ENCODE measurements at places on chromosomes 6 and 20.

- H3K4me3 ChIP-seq, result no peak overlapping the region
- H3K36me3 ChIP-seq, result no peaks in the 10 kb centered on the region
- no peaks in the 10 kb centered on the region for H3K4me1 ChIP-seq
- no peaks in the 10 kb centered on the region for H3K27me3 ChIP-seq
- DNase-seq, result no peak
- H3K27ac ChIP-seq, result no peak overlapping the region
Measured at GRCh38 chr20:42506397-42506796, 683.3 kb downstream of the PTPRT start.

GRCh38 chr6:7468382-7469081 is 72.9 kb upstream of the DSP start:
- H3K4me1 ChIP-seq, result peaks cover 6% of the 10 kb centered on the region
- no peak for DNase-seq
- H3K4me3 ChIP-seq, result peak overlapping the region; percentile 4
- H3K27ac ChIP-seq, result no peak overlapping the region
- H3K27me3 ChIP-seq, result peaks cover 47% of the 10 kb centered on the region

GRCh38 chr6:9564021-9564420 is 850.9 kb downstream of the TFAP2A start:
- H3K36me3 ChIP-seq, result no peaks in the 10 kb centered on the region
- H3K4me3 ChIP-seq, result no peak overlapping the region
- no peak overlapping the region for H3K27ac ChIP-seq
- H3K27me3 ChIP-seq, result no peaks in the 10 kb centered on the region

GRCh38 chr20:1862663-1863053 is 32.5 kb upstream of the SIRPA start:
- H3K4me1 ChIP-seq, result no peaks in the 10 kb centered on the region
- DNase-seq, result no peak
- peaks cover 64% of the 10 kb centered on the region for H3K27me3 ChIP-seq
- H3K4me3 ChIP-seq, result no peak overlapping the region

DNA sequence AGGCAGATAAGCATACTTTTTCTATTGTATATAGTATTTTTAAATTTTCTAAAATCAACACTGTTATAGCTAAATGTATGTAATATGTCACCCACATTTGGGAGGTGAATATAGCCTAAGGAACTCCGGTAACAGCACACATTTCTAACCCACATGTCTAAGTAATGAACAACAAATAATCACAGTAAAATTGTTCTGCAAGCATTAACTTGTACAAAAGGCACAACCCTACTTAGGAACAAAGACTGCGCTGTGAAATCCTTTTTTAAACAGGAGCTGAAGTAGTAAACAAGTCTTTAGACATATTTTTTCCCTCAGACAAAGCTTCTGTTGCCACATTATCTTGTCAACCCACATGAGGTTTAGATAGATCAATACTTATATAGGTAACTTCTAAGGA is 872.4 kb upstream of the SLC35B3 start:
- H3K4me3 ChIP-seq, result no peak overlapping the region
- no peaks in the 10 kb centered on the region for H3K4me1 ChIP-seq
- H3K27me3 ChIP-seq, result no peaks in the 10 kb centered on the region
- H3K27ac ChIP-seq, result no peak overlapping the region
- DNase-seq, result no peak

GRCh38 chr20:2037296-2037914 is 43.5 kb upstream of the PDYN start:
- no peaks in the 10 kb centered on the region for H3K36me3 ChIP-seq
- peaks cover 36% of the 10 kb centered on the region for H3K27me3 ChIP-seq
- H3K4me3 ChIP-seq, result no peak overlapping the region
- no peak for DNase-seq

DNA sequence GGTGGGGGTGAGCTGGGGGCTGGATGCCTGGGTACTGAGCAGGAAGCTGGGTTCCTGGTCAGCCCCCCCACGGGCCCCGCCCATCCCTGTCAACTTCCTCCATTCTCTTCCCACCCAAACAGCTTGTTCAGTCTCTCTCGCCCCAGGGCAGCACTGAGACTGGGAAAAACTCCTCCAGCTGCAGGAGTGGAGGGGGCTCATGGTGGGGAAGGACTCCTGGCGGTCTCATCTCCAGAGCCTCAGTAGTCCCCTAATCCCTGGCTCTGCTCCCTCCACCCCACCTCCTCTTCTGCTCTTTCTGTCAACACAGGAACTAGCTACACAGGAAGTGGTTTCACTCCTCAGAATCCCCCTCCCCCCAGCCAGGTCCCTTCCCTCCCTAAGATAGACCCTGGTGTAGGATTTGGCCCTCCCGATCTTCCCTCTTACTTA is at the start of gene GPSM3:
GPSM3 (minus strand) TSS at position 36 of the 432 bp plus-strand sequence. CDS start 130 bp downstream, outside the sequence.
- no peaks in the 10 kb centered on the region for H3K27me3 ChIP-seq
- H3K4me3 ChIP-seq, result peak within 1 kb of the TSS; percentile 98
- peak within 1 kb of the TSS; percentile 98 for H3K27ac ChIP-seq
- H3K36me3 ChIP-seq, result peaks cover 41% of the 10 kb centered on the region

DNA sequence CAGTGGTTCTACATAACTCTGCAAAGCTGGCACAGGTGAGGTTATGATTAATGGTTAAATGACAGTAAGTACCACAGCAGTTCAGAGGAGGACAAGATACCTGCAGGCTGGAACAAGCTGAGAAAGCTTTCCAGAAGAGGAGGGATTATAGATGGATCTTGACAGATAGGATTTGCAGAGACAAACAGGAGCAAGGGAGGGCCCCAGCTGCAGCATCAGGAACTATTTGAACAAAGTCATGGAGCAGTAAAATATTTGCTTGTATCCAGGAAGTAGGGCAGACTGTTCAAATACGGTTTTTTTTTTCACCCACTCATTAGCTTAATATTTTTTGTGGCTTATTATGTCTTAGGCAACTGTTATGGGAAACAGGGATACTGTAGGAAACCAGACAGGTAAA is 144.4 kb upstream of the MAN1A1 start:
- H3K4me3 ChIP-seq, result no peak overlapping the region
- DNase-seq, result no peak
- no peaks in the 10 kb centered on the region for H3K4me1 ChIP-seq
- no peaks in the 10 kb centered on the region for H3K27me3 ChIP-seq

GRCh38 chr6:134230087-134230700 is 87.7 kb downstream of the SGK1 start:
- peaks cover 5% of the 10 kb centered on the region for H3K4me1 ChIP-seq
- H3K4me3 ChIP-seq, result no peak overlapping the region
- no peak for DNase-seq
- H3K36me3 ChIP-seq, result no peaks in the 10 kb centered on the region
- no peak overlapping the region for H3K27ac ChIP-seq

DNA sequence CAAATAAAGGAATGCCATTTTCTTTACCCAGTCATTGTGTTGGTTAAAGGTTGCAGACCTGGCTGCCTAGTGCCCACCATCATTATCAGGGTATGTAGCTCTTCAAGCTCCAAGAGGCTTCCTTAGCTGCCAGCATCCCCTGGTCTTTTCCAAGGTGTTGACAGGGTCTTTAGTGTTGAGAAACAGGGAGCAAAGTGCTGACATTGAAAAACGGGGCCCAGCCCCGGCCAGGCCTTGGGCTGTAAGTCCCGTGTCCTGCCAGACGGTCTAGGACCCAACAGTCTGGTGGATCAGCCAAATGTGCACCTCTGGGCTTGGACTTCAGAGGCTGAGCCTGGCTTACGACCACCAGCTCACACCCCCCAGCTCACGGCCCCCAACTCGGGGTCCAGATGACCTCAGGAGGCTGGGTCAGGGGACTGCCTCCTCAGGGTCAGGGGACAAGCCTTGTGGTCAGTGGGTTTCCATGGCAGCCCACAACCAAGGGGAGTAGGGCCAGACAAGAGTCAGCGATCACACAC is 114.4 kb upstream of the MLN start:
- H3K36me3 ChIP-seq, result peaks cover 4% of the 10 kb centered on the region
- H3K4me1 ChIP-seq, result peaks cover 28% of the 10 kb centered on the region
- DNase-seq, result no peak
- H3K27me3 ChIP-seq, result no peaks in the 10 kb centered on the region
- no peak overlapping the region for H3K27ac ChIP-seq
- no peak overlapping the region for H3K4me3 ChIP-seq

- H3K27me3 ChIP-seq, result no peaks in the 10 kb centered on the region
- H3K4me3 ChIP-seq, result no peak overlapping the region
- no peak for DNase-seq
Measured at GRCh38 chr20:39036851-39037250, 74.7 kb downstream of the DHX35 start.

DNA sequence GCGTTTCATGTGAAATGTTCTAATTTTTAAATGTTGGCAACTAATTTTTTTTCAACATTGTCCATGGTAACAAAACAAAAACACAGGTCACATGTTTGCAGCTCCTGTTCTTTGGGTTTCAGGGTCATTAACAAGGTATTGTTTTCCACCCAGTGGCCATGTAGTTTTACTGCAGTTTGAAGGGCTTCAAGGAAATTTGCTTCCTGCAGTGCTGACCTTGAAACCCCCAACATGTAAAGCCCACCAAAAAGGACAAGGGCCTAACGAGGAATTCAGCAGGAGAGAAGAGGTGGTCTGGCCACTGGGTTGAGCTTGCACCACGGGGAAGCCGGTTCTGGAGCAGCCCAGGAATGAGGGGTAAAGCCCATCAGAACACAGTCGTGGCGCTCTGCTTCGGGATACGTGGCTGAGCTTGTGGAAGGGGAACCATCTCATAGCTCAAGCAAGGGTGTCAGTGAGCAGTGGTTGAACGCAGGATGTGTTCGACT is 13.9 kb upstream of the KLHL31 start:
- peaks cover 2% of the 10 kb centered on the region for H3K36me3 ChIP-seq
- DNase-seq, result no peak
- no peak overlapping the region for H3K4me3 ChIP-seq
- no peaks in the 10 kb centered on the region for H3K4me1 ChIP-seq
- no peak overlapping the region for H3K27ac ChIP-seq

GRCh38 chr6:123759472-123759871 is 44.2 kb upstream of the NKAIN2 start:
- no peaks in the 10 kb centered on the region for H3K27me3 ChIP-seq
- no peaks in the 10 kb centered on the region for H3K4me1 ChIP-seq
- H3K36me3 ChIP-seq, result no peaks in the 10 kb centered on the region

- no peak for DNase-seq
- peaks cover 47% of the 10 kb centered on the region for H3K27me3 ChIP-seq
- no peaks in the 10 kb centered on the region for H3K36me3 ChIP-seq
- H3K4me1 ChIP-seq, result no peaks in the 10 kb centered on the region
- H3K4me3 ChIP-seq, result no peak overlapping the region
Measured at GRCh38 chr6:37738216-37738615, 40.5 kb upstream of the MDGA1 start.

DNA sequence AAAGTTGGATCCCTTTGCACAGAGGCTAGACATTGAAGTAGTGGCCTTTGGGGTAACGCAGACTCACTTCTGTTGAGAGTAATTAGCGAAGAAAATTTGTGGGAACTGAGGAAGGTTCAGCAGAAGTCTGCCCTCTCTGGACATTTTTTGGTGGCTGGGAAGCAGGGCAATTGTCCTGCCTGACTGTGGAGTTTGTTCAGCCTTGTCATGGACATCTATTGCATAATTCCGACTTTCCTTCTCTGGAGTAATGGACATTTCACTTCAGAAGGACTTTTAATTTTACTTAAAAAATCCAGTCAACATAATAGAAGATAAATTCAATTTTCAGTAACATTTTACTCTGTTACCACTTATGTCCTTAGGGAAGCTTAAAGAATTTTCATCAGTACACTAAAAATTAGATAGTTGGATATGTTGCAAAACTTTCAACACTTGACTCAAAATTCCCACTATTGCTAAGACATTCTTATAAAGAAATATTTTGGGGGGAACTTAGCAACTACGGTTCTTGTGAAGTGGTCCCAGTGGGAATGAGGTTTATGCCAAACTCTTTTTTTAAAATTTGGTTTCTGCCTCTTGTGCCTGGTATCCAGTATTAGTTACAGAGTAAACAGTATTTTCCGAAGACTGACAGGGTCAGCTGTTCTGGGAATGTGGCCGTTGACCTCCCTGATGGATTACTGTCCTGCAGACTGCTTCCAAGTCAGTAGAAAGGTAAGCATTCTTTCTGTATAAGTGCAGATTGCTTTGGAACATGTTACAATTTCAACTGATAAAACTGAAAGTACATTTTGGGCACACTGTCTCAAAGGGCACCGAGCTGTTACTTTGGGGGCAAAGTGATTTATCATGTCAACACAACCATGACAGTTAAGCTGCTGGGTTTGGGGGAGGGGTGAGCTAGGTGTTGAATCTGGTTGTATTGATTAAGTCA is 100.6 kb upstream of the MLIP start:
- no peaks in the 10 kb centered on the region for H3K27me3 ChIP-seq
- no peak for DNase-seq
- H3K36me3 ChIP-seq, result peaks cover 1% of the 10 kb centered on the region
- no peak overlapping the region for H3K4me3 ChIP-seq

DNA sequence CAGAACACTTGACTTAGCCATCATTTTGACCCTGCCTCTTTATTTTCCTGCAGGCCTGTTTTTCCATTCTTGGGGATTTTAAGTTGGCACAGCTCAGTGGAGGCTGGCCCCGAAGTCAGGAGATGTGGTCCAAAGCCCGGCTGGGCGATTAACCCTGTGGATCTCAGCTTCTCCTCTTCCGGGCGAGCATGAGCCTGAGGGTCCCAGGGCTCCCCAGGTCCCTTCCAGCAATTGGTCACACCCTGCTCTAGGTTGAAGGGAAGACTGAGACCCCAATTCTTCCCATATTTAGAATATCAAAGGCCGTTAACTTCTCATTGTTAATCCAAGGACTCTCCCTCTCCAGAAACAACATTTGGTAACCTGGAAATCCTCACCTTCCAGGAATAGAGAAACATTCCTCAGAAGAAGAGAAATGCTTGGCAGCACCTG is 2.3 kb downstream of the THBS2 start:
- no peak overlapping the region for H3K27ac ChIP-seq
- peaks cover 14% of the 10 kb centered on the region for H3K4me1 ChIP-seq
- no peaks in the 10 kb centered on the region for H3K36me3 ChIP-seq
- no peak for DNase-seq
- H3K27me3 ChIP-seq, result peaks cover 59% of the 10 kb centered on the region

GRCh38 chr20:61404303-61404702 is 152.2 kb downstream of the CDH4 start:
- no peak for DNase-seq
- H3K4me3 ChIP-seq, result no peak overlapping the region
- no peaks in the 10 kb centered on the region for H3K36me3 ChIP-seq
- no peaks in the 10 kb centered on the region for H3K4me1 ChIP-seq
- no peaks in the 10 kb centered on the region for H3K27me3 ChIP-seq

DNA sequence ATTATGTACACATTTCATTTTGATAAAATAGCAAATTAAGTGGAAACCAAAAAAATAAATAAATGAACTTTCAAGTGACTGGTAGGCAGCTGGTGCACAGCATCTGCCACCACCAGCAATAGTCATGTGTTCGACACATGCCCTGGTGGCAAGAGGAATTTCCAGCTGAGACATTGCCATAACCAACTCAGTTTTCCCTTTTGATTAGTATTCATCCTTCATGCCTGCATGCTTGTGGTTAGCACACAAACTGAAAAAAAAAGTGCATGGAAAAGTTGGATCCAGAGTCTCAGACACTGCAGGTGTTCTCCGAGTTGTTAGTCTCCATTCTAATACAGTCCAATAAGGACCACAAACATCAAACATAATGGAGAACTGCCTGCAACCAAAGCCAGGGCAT is 156.0 kb upstream of the SOX4 start:
- no peak overlapping the region for H3K27ac ChIP-seq
- H3K4me1 ChIP-seq, result peaks cover 13% of the 10 kb centered on the region
- DNase-seq, result no peak
- H3K27me3 ChIP-seq, result peaks cover 3% of the 10 kb centered on the region
- no peaks in the 10 kb centered on the region for H3K36me3 ChIP-seq
- no peak overlapping the region for H3K4me3 ChIP-seq
